ENCODE measurements at places on chromosomes 12 and 14.

- DNase-seq: no peak
Observed at GRCh38 chr12:64229240-64229639, 7.1 kb upstream of the KICS2 start.

DNA sequence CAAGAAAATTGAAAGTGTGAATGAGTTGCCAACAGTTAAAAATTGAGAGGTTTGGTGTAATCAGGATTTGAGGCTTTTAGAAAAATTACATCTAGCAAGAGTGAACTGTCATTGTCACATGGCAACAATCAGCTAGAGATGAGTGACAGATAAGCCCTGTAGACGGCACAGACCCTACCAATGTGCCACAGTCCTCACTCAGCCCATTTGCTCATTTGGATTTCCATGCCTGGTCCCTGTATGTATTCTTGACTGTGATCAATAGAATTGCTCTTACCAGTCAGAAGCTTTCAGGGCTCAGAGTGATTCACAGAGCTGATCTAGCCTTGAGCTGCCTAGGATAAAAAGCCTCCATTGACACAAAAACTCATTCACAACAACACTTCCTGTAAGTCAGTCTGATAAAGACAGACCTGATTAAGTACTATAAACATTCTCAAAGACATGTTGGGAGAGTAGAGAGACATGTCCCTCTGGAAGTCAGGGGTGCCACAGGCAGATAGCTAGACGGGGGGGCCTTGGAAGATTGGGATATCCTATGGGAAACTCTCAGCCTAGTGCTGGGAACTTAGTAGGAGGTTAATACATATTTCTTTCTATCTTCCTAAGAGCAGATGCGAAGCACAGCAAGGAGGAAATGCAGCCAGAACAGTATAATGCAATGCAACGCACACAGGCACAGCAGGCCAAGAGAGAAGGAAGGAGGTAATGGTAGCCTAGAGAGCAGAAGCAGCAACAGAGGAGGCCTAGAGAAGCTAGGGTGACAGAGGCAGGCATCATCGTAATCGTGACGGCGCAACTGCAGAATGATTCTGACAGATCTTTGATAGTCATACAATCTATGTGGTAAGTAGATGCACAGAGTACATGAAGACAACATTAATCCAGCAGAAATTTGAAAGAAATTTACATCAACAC is 2.0 kb upstream of the PELI2 start:
- DNase-seq: no peak

- DNase-seq: no peak
Observed at GRCh38 chr12:45599196-45599595, 130.3 kb upstream of the ARID2 start.

- peak; percentile 9 for DNase-seq
Observed at GRCh38 chr12:81992461-81992860, 233.3 kb upstream of the PPFIA2 start.

- DNase-seq: no peak
Observed at GRCh38 chr14:68104518-68104917, 284.9 kb downstream of the RAD51B start.

DNA sequence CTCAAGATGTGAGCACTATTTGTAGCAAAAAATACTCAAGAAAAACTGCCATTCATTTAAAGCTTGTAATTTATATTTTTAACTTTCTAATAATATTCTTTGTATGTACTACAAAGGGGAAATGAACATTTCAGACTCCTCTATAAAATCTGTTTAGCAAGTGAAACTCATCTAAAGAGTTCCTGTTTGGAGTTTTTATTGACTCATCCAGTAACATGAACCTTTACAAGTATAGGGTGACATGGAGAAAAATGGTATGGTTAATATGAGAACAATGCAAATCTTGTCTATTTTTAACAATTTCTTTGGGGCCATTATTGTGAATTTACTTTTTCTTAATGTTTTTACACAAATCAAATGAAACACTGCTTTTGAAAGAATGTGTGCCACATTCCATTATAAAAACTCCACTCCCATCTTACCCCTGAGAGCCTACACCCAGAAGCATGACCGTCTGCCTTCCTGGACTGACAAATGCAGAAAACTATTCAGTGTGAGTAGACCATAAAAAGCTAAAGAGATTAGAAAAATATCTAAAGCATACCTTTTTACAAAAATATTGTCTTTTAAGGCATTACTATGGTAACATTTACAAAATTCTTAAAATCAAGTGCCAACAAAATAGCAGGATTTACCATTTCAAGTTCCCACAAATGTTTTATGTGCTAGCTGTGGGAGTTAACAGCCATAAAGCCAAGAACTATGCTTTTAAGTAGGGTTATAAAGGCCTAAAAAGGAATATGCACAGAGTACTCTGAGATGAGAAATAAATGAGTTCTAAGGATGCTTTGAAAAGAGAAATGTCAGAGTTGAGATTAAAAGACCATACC is 144.0 kb downstream of the ADAMTS20 start:
- no peak for DNase-seq

DNA sequence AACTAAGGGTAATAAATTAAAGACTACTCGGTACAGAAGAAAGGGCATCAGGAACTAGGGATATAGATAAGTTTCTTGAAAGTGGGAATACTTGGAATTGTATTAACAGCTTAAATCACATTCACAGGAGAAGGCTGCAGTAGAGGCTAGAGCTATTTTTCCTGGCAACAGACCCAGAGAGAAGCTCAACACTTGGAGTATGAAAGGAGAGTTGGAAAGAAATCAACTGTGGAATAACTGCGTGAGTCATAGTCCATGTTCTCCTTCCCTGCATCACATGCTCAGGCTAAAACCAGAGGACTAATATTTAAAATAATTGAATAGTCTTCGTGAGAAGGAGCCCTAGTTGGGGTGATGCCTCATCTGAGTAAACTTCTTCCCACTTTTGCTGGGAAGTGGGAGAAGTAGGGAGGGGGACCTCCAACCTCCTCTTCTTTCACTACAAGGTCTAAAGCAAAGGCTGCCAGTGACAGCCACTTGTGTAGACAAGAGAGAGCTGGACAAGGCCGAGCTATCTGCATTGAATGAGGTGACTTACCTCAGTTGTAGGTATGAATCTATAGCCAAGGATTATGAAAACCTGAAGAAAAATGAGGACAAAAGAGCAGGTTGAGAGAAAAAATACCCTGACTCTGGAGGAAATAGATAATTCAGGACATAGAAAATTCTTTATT is 32.7 kb downstream of the DYRK2 start:
- DNase-seq: no peak

- DNase-seq: no peak
Observed at GRCh38 chr14:56797569-56798446, 12.5 kb downstream of the OTX2 start.

- no peak for DNase-seq
Observed at GRCh38 chr12:65470256-65470655, 191.8 kb downstream of the MSRB3 start.

DNA sequence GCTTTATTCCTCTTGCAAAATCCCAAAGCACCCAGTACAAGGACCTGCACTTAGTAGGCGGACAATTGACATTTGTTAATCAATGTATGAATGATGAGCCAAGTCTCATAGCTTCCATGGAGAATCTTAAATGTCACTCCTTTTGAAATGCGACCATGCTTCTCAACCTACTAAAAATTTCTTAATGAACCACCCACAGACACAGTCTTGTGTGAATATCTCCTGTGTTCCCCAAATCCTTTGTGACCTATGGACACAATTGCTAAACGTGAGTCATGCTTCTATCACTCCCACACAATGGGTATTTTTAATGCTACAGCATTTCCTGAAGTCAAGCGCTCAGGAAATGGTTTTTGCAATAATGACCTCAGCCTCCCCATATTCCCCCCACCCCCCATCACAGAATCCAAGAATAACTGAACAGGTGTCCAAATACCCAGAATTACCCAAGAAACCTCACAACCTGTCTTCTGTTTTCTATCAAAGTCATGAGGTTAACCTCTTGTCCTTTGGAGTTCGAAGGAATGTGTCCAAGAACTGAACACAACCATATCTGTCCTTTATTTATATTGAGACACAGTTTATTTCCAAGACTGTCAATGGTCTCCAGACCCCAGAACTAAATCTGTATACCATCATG is 163.6 kb upstream of the PLEKHG7 start:
- DNase-seq: peak; percentile 63

DNA sequence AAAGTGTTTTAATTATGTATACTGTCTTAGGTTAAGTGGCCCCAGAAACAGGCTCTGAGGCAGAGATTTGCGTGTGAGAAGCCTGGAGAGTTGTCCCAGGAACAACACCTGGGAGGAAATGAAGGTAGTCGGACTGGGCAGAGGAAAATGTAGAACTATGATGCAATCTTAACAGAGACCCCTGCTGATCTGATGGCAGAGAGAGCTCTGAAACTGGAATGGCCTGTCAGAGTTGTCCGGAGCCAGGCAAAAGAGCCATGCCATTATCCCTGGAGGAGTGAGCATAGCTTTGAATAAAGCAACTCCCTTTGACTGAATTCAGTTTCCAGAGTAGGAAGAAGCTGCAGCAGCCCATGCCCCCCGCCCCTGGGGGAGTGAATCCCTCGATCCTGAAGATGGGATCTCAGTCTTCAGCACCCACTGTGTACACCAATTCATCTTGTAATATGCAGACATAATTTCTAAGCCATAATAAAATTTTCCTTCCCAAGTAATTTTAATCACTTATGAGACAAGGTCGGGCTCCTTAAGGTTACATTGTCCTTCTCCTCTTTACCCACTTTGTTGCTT is 264.8 kb downstream of the PDZRN4 start:
- DNase-seq: no peak

GRCh38 chr14:89265234-89265633 is 151.8 kb downstream of the FOXN3 start:
- DNase-seq: no peak

All from activated CD4-positive, alpha-beta T cell treated with anti-CD3 and anti-CD28 coated beads, Interleukin-2, amount 50 U/mL, for 16 hours (primary cell).